Foreskin keratinocyte (primary cell): ENCODE measurements at places on chromosomes 11 and 22.
A peak's percentile ranks its signal among the peaks of the same experiment; 100 is the strongest.

DNA sequence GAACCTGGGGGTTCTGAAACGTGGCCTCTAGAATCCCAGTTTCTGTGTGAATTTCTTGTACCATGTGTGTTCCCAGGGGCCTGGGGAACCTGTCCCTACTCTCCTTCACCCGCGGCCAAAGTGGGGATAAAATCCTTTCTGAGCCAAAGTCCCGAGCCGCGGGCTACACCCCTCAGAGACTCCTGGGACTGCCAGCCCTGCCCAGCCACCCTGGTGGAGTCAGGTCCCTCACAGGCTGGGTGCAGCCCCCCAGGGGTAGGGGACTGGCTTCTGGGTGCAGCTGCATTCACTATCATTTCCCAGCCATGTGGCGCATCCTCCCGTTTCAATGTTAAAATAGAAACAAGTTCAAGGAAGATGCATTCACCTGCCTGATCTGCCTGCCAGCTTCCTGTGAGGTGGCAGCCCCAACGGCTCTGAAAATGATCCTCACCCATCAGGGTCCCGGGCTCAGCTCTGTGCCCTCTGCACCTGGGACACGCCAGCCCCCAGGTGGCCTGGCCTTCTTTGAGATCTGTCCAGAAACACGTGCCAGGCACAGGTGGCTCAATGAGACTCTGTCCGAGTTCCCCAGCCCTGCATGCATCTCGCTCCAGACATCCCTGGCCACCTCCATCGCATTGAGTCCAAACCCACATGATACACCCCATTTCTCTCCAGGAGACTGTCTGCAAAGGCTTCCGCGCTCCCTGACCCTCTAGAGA lies 338.8 kb downstream of the CTTN start:
- no peak for DNase-seq

DNA sequence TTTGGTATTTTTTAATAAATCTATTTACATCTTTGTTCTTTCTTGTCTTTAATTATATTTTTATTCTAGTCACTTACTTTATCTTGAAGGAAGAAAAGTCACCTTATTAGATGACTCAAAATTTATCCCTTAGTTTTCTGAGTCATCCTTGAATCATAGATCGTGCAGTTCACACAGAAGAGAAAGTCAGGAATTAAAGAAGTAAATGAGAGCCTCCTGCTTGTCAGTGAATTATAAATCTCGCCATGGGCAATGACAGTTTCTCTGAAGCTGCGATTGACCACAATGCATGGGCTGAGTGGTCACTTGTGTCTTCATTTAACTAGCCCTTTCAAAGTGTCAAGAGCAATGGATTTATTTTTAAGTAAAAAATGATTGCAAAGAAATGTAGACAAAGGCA lies 91.2 kb downstream of the LUZP2 start:
- peak; percentile 70 for DNase-seq

GRCh38 chr11:71459767-71460320 lies 6.8 kb downstream of the NADSYN1 start:
- DNase-seq = no peak

GRCh38 chr11:116148056-116148455 lies 624.7 kb downstream of the BUD13 start:
- DNase-seq = no peak

DNA sequence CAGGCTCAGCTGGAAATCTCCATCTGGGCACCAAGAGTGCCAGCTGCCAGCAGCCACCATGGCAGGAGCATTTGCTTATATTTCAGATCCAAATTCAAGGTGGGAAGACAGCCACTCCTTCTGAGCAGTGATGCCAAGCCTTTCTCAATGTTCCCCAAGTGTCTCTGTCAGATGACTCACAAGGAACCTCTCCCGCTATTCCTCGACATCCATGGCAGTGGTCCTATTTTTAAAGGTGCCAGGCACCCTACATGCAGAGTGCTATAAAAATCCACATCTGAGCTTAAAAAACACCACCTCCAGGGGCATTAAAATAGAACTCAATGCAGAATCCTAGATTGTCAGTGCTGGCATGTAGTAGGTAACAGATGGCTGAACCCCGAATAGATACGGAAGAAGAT lies 112.1 kb downstream of the SLC1A2 start:
- no peak for DNase-seq

GRCh38 chr11:61509043-61510029 lies 787 bp downstream of the LRRC10B start:
- peak; percentile 66 for DNase-seq

GRCh38 chr11:70204466-70204799 lies 1.3 kb downstream of the FADD start:
- no peak for DNase-seq

GRCh38 chr11:65014726-65015227 lies 817 bp downstream of the ARL2 start:
- DNase-seq = no peak

DNA sequence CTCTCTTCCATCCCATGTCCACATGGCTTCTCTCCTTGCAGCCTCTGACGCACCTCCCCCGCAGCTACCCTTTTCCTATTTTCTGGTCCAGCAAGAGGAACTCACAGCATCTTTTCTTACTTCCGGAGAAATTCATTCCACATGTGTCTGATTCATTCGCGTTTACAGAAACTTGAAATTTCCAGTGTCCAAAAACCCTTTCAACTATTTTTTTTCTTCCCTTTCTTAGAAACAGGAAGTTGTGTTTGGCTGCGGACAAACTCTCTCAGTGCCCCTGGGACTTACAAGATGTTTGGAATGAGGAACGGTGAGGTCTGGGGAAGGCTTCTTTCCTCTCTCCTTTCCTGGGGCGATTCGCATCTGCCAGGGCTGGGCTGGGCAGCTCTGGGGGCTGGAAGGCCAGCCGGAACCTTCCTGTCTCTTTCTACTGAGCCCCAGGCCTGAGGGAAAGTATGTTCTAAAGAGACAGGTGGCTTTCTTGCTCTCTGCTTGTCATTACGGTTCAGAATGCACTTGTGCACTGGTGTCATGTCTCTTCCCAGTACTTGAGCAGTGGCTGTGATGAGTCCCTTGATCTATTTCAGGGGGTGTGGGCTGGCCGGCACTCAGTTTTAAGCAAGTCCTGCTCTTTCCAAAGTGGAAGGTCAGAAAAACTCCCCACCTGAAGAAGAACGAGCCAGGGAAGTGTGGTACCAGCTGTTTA lies 27.5 kb downstream of the ADAMTS8 start:
- peak; percentile 35 for DNase-seq

GRCh38 chr22:25182131-25183110 lies 17.2 kb upstream of the CRYBB3 start:
- DNase-seq = no peak

- DNase-seq = no peak
Measured at GRCh38 chr11:1748636-1749394, 1.6 kb downstream of the IFITM10 start.

GRCh38 chr11:12687216-12687623 lies 13.0 kb downstream of the TEAD1 start:
- DNase-seq = no peak

DNA sequence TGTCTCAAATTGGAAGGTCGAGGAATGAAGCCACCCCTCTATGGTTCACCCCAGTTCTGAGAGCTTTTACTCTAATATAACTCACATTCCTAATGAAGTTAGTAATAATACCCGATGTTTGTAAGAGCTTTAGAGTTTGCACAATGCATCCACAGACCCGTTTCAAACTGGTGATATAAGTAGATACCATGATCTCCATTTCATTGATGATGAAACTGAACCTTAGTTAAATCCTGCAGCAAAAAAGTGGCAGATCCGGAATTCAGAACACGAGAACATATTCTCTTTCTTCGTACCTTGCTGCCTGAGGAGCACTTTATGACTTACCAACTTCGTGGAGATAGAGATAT lies 757 bp upstream of the RBFOX2 start:
- DNase-seq = no peak

DNA sequence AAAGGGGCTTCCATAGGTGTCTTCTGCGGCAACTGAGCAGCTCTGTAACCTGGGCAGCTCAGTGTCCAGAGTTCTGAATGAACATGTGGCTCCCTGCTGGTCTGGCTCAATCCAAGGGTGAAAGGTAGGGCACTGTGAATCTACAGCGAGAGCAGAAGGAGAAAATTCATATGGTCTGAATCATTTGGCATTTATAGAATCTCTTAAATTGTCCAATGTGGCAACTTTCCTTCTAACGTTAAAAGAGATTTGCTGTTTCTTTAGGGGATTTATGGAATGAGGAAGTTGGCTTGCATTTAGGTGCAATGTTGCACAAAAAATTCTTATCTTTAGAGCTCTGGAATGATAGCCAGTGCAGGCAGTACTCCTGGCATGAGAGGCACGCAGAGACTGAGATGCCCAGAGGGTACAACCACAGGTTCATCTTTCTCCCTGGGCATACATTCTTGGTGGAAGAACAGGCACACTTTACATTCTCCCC lies 17.0 kb downstream of the ATXN10 start:
- DNase-seq = peak; percentile 89

DNA sequence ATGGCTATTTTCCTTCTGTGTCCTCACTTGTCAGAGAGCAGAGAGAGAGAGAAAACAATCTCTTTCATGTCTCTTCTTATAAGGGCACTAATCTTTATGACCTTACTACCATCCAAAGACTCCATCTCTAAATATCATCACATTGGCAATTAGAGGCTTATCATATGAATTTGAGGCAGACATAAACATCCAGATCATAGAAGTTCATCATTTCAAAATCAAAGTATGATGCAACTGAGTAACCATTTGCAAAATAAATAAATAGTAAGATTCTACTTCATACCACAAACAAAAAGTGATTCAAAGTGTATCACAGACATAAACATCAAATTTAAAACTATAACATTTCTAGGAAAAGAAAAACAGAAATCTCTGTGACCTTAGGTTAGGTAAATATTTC lies 504.7 kb upstream of the ARHGAP42 start:
- no peak for DNase-seq

DNA sequence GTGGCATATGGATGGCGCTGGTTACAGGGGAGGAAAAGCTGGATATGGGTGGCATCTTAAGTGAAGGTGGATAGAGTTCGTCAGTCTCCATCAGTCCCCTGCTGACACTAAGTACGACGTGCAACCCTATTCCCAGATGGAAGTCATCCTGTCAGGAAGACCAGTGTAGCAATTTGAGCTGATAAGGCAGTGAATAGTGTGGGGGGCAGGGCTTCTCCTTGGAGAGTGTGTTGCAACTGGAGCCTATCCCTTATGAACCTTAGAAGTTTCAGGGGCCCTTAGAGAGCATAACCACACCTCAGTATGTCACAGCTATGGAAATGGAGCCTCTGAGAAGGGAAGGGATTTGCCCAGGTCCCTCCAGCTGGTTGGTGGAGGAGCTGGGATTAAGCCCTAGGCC lies 36.1 kb upstream of the ANKK1 start:
- no peak for DNase-seq

- no peak for DNase-seq
Measured at GRCh38 chr22:30202531-30203006, 44.0 kb downstream of the LIF start.

GRCh38 chr22:20261848-20262581 lies 6.1 kb downstream of the RTN4R start:
- DNase-seq = no peak

- DNase-seq = no peak
Measured at GRCh38 chr22:34122042-34122441, 201.8 kb upstream of the LARGE1 start.

DNA sequence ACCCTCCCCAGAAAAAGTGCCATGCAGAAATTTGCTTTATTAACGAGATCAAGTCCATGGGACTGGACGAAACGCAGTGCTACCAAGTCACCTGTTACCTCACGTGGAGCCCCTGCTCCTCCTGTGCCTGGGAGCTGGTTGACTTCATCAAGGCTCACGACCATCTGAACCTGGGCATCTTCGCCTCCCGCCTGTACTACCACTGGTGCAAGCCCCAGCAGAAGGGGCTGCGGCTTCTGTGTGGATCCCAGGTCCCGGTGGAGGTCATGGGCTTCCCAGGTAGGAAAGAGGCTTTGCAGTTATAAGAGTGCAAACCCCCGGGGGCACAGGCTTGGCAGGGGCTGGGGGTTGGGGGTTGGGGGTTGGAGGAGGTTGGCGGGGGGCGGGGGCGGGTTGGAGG lies 4.2 kb downstream of the APOBEC3H start:
- DNase-seq = no peak

DNA sequence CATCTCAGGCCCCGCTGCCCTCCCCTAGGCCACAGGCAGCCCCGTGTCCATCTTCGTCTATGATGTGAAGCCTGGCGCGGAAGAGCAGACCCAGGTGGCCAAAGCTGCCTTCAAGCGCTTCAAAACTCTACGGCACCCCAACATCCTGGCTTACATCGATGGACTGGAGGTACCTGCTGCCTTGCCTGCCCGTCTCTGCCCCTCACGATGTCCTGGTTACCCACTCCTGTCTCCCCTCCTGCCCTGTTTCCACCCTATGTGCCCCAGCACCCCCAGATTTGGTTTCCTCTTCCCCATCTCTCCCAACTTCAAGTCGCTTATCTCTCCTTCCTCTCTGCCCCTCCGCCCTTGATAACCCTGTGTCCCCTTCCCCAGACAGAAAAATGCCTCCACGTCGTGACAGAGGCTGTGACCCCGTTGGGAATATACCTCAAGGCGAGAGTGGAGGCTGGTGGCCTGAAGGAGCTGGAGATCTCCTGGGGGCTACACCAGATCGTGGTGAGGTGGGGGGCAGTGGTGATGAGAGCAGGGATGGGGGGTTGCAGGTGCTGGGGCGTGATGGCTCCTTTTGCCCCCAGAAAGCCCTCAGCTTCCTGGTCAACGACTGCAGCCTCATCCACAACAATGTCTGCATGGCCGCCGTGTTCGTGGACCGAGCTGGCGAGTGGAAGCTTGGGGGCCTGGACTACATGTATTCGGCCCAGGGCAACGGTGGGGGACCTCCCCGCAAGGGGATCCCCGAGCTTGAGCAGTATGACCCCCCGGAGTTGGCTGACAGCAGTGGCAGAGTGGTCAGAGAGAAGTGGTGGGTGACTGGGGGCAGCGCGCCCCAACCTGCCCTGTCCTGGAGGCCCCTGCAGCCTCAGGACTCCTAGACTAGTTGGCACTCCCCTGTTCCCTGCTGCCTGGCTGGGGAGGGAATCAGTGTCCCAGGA lies 930 bp downstream of the SCYL1 start:
- DNase-seq = no peak

DNA sequence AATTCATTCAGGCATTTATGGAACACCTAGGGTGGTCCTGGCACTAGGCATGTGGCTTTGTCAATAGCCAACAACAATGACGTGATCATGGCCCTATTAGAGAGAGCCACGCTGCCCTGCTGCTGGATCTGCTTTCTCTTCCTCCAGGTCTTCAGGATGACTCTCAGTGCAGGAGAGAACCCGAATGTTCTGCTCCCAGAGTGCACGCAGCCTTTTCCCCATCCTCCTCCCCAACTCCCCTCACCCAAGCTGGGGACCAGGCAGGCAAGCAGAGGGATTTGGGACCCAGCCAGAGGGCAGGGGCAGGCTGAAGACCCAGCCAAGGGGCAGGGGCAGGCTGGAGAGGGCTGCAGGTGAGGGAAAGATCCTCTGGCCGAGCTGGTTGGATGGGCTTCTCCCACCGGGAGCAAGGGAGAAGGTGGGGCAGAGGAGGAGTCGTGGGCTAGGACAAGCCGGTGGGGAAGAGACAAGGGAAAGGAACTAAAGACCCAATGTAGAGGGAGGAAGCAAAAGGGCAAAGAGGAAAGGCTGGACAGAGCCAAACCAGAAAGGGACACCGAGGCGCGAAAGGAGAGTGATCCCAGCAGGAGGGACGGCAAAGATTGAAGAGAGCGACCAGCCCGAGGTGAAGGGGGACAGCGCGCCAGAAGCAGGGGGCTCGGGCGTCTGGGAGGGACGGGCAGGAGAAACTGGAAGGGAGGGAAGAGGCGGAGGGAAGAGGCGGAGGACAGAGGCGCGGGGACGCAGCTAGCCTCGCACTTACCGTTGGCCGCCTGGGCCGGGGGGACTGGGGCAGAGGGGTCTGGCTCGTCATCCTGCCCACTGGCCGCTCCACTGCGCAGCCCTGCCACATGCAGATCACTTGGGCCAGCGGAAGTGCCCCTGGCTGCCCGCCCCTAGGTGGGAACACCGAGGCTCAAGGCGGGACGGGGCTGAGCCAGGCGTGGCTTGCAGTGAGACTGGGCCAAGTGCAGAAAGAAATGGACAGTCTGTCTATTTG lies at the start of gene KCTD14:
Gene KCTD14 (minus strand): TSS at position 880 of the 1,000 bp plus-strand sequence. CDS start 27 bp downstream, at position 853.
- peak; percentile 52 for DNase-seq
